ENCODE measurements at places on chromosomes 5 and 9.

- DNase-seq = no peak
These were observed 357.8 kb upstream of the RGMB start for GRCh38 chr5:98415663-98416062.

DNA sequence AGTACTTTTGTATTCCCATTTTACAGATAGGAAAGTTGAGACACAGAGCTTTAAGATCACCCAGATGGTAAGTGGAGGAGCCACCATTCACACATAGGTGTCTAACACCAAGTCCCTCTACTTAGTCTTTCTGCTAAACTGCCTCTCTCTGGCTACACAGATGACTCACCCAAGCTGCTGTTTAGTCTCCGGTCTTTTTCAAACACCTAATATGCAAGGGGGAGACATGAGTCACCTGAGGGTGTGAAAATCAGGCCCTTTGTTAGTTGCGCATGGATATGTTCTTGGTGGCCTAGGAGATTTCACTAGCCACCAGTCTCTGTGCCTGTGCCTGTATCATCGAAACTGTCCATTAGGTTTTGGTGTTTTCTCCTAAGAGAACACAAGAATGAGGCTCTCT is 117.8 kb downstream of the MAST4 start:
- DNase-seq = no peak

- DNase-seq = no peak
These were observed 60.4 kb upstream of the CAST start for GRCh38 chr5:96601715-96602244.

DNA sequence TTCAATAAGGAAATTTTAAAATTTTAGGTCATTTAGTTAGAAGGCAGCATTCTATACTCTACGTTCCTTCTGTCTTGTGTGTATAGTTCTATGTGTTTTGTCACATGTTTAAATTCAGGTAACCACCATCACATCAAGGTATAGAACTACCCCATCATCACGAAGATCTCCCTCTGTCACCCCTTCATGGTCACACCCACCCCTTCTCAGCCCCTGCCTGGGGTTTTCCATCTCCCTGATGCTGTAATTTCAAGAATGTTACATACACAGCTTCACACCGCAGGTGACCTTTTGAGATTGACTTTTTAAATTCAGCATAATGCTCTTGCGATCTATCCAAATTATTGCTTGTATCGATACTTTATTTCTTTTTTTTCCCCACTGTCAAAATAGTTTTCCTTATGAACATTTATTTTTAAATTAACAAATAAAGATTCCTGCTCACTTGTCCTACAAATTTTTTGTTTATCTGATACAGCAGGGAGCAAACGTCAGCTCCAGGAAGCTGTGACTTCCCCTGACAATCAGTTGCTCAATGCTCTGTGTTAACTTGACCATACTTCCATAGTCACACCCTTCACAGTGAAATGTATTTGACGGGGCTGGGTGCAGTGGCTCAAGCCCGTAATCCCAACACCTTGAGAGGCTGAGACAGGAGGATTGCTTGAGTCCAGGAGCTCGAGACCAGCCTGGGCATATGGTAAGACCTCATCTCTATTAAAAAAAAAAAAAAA is 10.2 kb downstream of the BTNL8 start:
- no peak for DNase-seq

DNA sequence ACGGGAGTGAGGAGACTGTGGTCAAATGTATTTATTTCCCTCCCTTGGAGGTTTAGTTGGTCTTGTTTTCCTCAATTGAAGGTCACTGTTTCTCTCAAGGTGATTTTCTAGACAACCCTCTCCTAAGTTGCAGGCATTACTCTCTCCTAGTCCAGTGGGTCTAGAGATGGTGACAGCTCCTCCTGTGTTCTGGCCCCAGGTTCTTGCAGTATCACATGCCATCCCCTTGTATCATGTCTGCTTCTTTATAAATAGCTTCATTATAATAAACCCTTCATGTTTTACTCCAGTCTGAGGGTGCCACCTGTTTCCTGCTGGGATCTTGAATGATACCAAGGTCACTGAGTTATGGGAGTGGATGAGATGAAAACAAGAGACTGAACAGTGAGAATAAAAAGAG is 208.0 kb upstream of the KCNN2 start:
- DNase-seq = no peak

DNA sequence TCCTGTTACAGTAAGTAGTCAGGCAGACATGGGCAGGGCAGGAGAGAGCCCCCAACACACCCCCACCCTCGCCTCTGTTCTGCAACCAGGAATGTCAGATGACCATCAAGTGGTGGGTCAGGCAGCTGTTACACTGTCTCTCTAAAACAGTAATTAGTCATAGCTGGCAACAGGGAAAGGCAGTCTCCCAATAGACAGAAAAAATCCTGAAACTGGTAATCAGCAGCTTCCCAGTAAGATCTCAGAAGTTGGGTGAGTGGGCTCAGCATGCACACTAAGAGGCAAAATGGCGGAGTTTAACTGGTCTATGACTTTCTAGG is 90.2 kb downstream of the C5orf15 start:
- no peak for DNase-seq

GRCh38 chr9:122144836-122145591 is 14.6 kb downstream of the NDUFA8 start:
- no peak for DNase-seq

- DNase-seq = no peak
These were observed 655.2 kb downstream of the ANXA1 start for GRCh38 chr9:73806876-73807275.

GRCh38 chr9:4243113-4243512 is 56.8 kb downstream of the GLIS3 start:
- DNase-seq = no peak

DNA sequence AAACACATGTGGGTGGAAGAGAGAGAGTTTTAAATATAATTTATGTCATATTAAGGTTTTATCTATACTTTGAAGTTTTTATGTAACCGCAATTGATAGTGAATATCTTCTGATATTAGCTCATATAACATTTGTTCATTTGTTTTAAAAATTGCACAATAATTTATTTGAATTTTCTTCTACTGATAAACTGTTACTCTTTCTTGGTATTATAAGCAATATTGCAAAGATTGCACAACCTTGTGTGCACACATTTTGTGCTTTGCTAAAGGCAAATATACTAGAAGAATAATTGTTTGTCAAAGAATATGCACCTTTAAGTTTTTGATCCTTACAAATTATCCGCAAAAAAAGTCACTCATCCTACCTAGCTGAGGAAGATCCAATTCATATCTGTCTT is 275.7 kb downstream of the TLR4 start:
- no peak for DNase-seq

- no peak for DNase-seq
These were observed 5.8 kb downstream of the LRRC70 start for GRCh38 chr5:62584391-62584790.

DNA sequence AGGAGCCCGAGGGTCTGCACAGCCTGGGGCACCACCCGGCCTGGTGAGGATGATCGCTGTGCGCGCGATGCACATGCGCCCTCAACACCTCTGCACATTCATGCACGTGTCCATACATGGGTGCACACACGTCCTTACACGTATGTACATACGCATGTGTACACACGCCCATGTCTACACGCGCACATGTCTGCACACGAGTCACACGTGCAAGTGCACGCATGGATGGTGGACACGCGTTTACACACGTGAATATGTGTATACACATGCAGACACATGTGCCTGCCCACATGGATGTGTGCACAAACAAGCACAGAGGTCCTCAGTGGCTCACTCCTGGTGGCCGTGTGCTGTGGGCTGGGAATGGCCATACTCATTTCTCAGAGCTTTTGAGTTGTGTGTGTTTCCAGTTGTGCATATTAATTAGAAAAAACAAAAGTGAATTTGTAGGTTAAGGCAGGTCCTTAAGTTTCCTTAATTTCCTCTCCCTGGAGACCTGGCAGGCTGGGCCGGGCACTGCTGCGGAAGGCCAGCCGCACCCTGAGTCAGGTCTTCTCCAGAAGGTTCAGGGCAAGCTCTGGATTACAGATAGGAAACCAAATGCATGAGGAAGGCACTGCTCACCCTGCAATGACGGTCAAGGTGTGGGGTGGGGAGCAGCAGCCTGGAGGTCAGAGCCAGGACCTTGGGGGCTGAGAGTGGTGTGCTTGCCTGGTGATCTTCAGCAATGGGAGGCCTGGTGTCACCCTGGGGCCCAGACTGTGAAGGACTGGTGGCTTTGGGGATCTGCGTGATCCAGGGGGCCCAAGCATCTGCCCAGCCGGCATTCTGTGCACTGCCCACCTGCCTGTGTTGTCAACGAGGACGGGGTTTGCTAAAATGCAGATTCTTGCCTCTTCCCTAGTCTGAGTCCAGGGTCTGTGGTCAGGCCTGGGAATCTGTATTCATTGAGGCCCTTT is 1.3 kb upstream of the RNU6ATAC start:
- no peak for DNase-seq

- no peak for DNase-seq
These were observed 5.5 kb upstream of the MAML1 start for GRCh38 chr5:179727106-179727505.

- no peak for DNase-seq
These were observed 6.6 kb upstream of the PCSK1 start for GRCh38 chr5:96439477-96440184.

Data from cortex of kidney (tissue), 1 donor.